Heart left ventricle (tissue), 16 donors: ENCODE measurements at places on chromosomes 2 and 18. TPM values are rescaled to one million over a fixed set of nuclear protein-coding genes. Genes with fewer than 3 reads are reported as not detected.

MAP3K19 gene
- total RNA-seq = not detected

AKAIN1 gene
- not detected for total RNA-seq

- H3K36me3 ChIP-seq = no peaks in the 10 kb centered on the region
- no peaks in the 10 kb centered on the region for H3K4me1 ChIP-seq
- H3K4me3 ChIP-seq = no peak overlapping the region
These were observed 140.9 kb downstream of the CAPN13 start for GRCh38 chr2:30666266-30666874.

- H3K4me3 ChIP-seq = no peak overlapping the region
- no peak for DNase-seq
- no peaks in the 10 kb centered on the region for H3K4me1 ChIP-seq
- no peak overlapping the region for H3K27ac ChIP-seq
- no peaks in the 10 kb centered on the region for H3K27me3 ChIP-seq
- no peaks in the 10 kb centered on the region for H3K36me3 ChIP-seq
These were observed 28.7 kb upstream of the CCDC150 start for GRCh38 chr2:196610796-196611195.

GRCh38 chr2:69639266-69639665 lies 4.3 kb downstream of the AAK1 start:
- H3K27me3 ChIP-seq = no peaks in the 10 kb centered on the region
- no peak overlapping the region for H3K27ac ChIP-seq
- peaks cover 60% of the 10 kb centered on the region for H3K4me1 ChIP-seq
- H3K36me3 ChIP-seq = no peaks in the 10 kb centered on the region
- no peak overlapping the region for H3K4me3 ChIP-seq

GRCh38 chr2:30421604-30422443 lies 25.2 kb upstream of the LCLAT1 start:
- H3K4me3 ChIP-seq = peak overlapping the region; percentile 6
- no peaks in the 10 kb centered on the region for H3K27me3 ChIP-seq

C2orf15 gene
- not detected for total RNA-seq
